CD4-positive, alpha-beta T cell treated with Interleukin-2 at 100 ng/mL for 4 hours (primary cell): ENCODE measurements at places on chromosomes 12 and 14.

- DNase-seq: no peak
Measured at GRCh38 chr12:94831081-94831751, 172.3 kb downstream of the NDUFA12 start.

DNA sequence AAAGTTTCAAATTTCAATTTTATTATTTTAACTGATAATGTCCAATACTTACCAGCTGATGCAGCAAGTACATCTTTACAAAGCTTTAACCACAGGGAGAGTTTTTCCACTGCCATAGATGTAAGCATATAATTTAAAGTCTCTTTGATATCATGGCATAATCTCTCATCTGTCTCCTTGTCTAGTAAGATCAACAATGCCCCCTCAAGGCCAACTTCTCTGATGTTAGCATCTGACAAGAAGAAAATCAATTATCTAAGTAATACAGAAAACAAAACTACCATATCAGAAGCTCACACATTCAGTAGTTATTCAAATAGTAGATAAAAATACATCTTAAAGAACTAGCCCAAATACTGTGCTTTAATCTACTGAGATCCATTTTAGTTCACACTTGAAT is 94.2 kb downstream of the HEATR5A start:
- peak; percentile 18 for DNase-seq

DNA sequence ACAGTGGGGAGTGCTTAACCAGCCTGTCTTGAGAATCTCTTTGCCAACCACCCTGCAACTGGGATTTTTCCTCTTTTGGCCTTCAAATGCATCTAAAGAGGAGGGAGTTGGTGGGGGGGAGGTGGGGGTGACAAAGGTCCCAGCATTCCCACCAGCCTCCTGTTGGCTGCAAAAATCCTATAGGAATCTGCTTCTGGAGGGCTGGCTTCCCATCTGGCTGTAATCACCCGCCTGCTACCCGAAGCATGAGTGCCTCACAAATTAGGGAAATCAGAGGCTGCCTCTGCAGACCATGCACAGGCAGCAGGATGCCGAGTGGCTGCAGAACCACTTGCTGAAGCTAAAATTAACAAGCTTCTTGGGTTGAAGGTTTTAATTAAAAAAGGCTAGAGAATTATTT is 73.9 kb upstream of the WSCD2 start:
- DNase-seq: no peak

- no peak for DNase-seq
Measured at GRCh38 chr14:103770902-103771301, 55.3 kb downstream of the ZFYVE21 start.

DNA sequence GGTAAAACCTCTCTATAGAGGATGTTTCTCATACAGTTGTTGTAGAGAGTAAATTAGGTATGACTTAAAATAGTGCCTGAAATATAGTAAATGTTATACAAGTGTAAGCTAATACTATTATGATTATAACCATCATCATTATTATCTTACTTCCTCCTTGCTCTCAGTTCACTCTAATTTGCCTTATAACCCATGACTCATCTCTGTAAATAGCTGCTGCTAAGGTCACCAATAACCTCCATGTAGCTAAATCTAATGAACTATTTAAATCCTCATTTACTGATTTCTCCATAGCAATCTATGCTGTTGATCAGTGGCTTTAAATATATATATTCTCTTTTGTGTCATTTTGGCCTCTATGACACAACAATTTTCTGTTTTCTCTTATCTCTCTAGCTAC is 109.6 kb downstream of the RMST start:
- DNase-seq: no peak

- DNase-seq: no peak
Measured at GRCh38 chr12:6322352-6322751, 11.9 kb downstream of the PLEKHG6 start.

DNA sequence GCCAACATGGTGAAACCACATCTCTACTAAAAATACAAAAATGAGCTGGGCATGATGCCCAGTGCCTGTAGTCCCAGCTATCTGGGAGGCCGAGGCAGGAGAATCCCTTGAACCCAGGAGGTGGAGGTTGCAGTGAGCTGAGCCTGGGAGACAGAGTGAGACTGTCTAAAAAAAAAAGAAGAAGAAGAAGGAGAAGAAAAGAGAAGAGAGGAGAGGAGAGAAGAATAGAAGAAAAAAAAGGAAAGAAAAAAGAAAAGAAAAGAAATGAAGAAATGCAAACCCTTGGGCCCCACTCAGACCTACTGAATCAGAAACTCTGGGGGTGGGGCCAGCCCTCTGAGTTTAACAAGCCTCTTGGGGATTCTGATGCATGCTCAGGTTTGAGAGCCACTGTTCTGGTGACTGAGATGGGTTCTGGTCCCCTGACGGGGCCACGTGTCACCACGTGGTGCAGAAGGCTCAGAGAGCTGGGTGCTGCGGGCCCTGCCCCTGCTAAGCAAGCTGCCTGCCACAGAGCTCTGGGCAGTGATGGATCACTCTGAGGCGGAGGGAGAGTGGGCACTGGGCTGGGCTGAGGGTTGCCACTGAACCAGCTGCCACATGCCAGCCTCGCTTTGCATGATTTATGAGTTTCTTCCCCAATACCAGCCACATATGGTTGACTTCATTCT is 37.5 kb downstream of the ERH start:
- DNase-seq: no peak

GRCh38 chr14:80996049-80996901 is 40.9 kb downstream of the TSHR start:
- DNase-seq: peak; percentile 56

GRCh38 chr12:49332891-49333371 is 4.1 kb downstream of the C1QL4 start:
- no peak for DNase-seq

GRCh38 chr12:42119085-42119633 is 25.5 kb downstream of the GXYLT1 start:
- no peak for DNase-seq

DNA sequence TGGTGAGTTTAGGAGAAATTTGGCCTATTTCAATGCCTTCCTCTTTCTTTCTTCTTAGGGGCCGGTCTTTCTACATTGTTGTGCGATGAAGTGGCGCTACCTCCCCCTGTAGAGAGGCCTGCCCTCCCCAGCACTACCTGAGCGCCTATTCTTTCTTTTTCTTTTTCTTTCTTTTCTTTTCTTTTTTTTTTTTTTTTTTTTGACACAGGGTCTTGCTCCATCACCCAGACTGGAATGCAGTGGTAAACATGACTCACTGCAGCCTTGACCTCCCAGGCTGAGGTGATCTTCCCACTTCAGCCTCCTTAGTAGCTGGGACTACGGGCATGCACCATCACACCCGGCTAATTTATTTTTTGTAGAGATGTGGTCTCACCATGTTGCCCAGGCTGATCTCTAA is 136.1 kb upstream of the MAX start:
- no peak for DNase-seq

- DNase-seq: no peak
Measured at GRCh38 chr12:49917788-49918173, 14.1 kb upstream of the FAIM2 start.

DNA sequence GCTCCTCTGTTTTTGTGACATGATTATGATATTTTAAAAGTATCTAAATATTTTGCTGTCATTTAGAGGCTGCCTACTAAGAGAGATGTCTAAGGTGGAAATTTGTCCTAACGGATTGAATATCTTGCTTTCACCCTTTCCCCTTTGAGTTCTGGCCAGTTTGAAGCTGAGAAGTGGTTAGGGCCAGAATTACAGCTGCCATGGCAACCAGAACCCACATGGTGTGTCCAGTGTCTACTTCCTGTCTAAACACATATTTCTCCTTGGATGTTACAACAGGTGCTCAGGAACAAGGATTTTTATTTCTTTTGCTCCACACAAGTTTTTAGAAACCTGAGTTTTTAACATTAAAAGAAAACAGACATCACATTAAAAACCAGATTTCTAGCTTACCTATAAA is 335.1 kb upstream of the OR4E1 start:
- no peak for DNase-seq

GRCh38 chr12:119674560-119674959 is 6.6 kb downstream of the PRKAB1 start:
- no peak for DNase-seq

DNA sequence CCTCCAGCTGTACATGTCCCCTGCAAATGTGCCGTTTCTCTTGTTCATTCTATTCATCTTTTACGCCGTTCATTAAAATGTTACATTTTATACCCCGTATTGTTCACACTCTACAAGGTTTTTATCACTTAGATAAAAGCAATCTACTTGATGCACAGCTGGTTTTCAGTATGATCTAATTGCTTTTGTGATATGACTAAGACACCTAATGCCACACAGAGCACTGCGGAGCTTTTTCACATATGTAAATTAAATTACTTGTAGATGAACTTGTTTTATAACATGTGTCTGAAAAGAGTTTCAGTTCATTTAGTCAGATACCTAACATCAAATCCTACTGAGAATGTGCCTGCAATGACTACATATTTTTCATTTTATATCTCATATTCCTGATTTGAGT is 40.9 kb upstream of the RERGL start:
- no peak for DNase-seq

- no peak for DNase-seq
Measured at GRCh38 chr12:109766251-109766778, 52.7 kb downstream of the FAM222A start.
